ENCODE measurements at places on chromosomes 2 and 18. TPM values are rescaled to one million over a fixed set of nuclear protein-coding genes. Genes with fewer than 3 reads are reported as not detected.
A peak's percentile ranks its signal among the peaks of the same experiment; 100 is the strongest.

DNA sequence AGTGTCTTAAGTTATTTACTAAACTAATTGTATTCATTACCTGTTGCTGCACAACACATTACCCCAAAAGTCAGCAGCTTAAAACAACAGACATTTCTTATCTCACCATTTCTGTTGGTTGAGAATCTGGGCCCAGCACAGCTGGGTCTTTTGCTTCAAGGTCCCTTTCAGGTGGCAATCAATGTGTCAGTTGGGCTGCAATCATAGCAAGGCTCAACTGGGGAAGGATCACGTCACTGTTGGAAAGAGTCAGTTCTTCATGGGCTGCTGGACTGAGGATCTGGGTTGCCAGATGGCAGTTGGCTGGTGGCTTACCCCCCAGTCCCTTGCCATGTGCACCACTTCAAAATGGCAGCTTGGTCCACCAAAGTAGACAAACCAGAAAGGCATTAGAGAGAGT, 261.2 kb downstream of the SUCLG1 start:
- no peak for DNase-seq

DNA sequence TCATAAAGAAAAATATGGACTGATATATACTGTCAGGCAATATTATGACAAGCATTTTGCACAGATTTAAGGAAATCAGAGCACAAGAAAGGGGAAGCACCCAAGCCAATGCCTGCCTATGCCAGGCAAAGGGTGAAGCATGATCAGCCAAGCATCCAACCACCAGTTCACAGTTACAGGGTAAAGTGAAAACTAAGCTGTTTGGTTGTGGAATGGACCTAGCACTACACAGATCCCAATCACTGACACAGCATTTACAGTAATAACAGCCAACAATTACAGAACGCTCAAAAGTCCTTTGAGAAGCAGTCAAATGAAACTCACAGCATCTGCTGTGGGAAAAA, 90.3 kb downstream of the SP3 start:
- no peak for DNase-seq

GRCh38 chr2:65353046-65353445, 79.4 kb downstream of the SPRED2 start:
- DNase-seq: peak; percentile 23

DNA sequence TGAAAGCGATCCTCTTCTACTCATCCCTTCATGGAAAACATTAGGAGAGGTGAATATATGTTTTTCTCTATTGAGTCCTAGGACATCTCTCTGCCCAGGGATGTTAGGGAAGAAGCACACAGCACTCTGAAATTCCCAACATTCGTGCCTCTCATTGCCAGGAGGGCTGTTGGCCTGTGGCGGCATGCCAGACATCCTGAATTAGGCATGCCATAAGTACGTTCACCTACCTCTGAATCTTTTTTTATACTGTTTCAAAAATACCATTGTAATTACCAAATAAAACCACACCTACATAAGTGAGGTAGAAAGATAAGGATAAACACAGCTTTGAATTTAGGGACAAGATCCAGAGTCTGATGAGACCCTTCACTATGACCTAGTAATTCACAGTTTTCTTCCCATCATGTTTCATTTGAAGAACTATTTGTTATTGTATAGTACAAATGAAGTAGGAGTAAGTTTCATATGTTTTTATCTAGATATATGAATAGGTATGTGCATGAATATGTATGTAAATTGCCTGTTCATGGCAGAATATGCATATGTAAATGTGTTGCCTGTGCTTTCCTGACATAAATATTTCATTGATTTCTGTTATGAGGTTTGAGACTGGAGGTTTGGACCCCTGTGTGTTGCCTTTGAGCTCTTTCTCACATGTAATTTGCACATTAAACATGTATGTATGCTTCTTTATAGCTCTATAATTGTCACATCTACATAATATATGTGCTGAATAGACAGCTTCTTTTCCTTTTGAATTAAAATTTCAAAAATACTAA, 66.6 kb upstream of the STAM2 start:
- DNase-seq: no peak

The NCL gene
- total RNA-seq: 530 TPM

DNA sequence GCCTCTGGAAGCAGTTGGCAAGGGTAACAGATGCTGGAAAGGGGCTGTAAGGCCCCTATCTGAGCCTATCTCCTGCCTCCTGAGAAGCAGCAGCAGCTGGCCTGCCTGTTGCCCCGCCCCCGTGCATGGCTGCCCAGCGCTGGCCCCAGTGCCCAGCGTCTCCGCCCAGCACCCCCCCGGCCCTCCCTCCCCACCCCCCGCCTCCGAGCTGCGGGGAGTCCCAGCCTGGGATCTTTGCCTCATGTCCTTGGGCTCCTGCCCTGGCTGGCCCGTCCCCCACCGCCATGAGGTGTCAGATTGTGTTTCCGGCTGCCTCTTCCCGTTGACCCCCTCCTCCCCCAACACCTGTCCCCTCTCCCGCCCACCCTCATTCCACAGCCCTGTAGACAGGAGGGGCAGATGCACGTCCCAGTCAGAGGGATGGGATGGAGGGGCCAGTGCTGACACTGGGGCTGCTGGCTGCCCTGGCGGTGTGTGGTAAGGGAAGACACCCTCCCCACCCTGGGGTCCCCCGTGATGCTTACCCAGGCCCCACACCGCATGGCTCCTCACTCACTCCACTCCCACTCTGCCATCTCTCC, at the start of gene CHRND:
Gene CHRND (plus strand): TSS at position 370 of the 581 bp plus-strand sequence. CDS start 56 bp downstream, at position 426.
- DNase-seq: no peak

- DNase-seq: no peak
These were observed 5.8 kb upstream of the UCN start for GRCh38 chr2:27313882-27314645.

DNA sequence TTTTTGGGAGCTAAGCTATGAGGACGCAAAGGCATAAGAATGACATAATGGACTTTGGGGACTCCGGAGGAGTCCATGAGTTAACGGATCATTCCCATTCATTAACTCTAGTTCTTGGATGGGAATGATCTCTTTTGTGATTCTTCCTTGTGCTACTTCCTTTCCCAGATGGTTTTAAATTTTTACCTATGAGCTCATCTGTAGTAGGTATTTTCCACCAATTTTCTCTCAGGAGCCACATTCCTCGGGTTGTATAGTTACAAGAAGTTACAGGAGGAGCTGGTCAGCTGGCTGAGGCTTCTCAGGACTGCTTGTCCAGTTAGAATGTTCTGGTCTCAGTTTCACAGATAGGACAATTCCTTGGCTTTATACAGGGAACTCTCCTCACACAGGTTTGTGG, 42.9 kb upstream of the LPIN2 start:
- DNase-seq: no peak

DNA sequence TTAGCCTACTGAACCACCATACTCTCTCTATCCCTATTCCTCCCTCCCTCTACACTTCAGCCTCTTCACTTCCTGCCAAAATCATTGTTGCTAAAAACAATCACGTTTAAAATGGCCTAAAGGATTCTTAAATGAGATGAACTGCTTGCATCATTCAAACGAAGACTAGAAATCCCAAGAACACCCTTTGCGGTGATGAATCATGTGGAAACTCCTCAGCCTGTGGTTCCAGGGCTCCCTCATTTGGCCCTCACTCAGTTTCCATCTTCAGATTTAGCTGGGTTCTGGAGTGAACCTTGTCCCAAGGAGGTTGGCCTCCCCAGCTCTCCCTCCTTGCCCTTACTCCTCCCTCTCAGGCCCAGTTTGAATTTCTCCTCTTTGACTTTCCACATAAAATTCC, 125.6 kb upstream of the CDC42EP3 start:
- DNase-seq: no peak

- DNase-seq: no peak
These were observed 1403.3 kb upstream of the DDX18 start for GRCh38 chr2:116411211-116411610.

The ZSWIM2 gene
- not detected for total RNA-seq

The PLB1 gene
- not detected for total RNA-seq

GRCh38 chr2:165623783-165624469, 154.4 kb downstream of the CSRNP3 start:
- no peak for DNase-seq

GRCh38 chr18:10089881-10090280, 176.1 kb downstream of the VAPA start:
- no peak for DNase-seq

The AMER3 gene
- not detected for total RNA-seq

DNA sequence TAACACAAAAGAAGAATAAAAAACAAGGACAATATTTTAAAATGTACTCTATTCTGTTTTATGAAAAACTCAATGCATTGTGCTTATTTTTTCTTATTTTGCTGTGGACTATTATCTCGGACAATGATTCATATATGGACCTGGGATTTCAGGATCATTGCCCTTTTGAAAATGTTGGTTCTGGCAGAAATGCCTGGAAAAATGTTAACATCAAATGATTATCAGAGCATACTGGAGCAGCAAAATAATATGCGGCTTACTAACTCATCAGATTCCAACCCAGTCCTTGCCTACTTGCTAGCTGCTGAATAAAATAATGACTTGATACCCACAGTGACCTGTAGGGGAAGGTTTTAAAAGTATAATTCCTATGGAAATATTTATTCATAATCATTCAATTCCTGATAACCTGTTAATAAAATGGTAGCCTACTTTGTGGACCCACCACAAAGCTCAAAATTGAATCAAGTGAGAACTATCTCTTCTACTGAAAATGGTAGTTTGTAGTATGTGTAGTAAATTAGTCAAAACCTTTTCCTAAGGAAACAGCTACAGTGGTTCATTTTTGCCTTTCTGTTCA, 117.4 kb downstream of the NEB start:
- DNase-seq: no peak

The CHRNG gene
- not detected for total RNA-seq

The SPHKAP gene
- total RNA-seq: not detected

The TGFBRAP1 gene
- total RNA-seq: 19.6 TPM

DNA sequence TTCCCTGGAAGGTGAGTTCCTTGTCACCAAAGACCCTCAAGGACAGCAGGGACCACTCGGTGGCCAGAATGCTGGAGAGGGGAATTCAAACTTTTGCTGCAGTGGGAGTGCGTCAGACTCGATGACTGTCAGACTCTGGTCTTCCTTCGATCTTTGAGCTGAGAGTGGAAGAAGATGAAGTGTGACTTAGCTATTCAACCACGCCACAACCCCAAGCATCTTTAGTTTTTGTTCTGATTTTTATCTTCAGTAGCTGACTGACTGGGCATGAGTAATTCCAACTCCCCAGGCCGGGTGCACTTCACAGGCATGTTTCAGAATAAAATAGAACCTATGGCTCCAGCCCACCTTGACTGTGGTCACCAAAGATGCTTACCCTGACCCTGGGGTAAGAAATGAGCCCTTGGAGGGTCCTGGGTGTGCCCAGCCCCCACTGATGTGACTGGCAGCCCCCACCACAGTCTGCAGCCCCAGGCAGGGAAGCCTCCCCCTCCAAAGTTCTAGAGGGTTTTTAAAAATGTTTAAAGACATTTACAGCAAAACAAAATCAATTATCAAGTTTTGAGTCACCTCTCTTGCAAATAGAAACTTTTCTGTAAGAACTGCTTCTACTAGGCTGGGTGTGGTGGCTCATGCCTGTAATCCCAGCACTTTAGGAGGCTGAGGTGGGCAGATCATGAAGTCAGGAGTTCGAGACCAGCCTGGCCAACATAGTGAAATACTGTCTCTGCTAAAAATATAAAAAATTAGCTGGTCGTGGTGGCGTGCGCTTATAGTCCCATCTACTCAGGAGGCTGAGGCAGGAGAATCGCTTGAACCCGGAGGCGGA, 24.9 kb upstream of the YWHAQ start:
- peak; percentile 43 for DNase-seq

DNA sequence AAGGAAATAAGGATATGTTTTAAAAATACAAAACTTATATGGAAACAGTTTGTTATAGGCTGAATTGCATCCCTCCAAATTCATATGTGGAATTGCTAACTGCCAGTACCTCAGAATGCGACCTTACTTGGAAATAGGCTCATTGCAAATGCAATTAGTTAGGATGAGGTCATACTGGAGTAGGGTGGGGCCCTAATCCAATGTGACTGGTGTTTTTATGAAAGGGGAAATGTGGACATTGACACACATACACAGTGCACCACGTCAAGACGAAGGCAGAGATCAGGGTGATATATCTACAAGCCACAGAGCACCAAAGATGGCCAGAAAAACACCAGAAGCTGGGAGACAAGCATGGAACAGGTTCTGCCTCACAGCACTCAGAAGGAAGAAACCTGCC, 494.2 kb downstream of the TSN start:
- DNase-seq: no peak

The CD8B2 gene
- not detected for total RNA-seq

DNA sequence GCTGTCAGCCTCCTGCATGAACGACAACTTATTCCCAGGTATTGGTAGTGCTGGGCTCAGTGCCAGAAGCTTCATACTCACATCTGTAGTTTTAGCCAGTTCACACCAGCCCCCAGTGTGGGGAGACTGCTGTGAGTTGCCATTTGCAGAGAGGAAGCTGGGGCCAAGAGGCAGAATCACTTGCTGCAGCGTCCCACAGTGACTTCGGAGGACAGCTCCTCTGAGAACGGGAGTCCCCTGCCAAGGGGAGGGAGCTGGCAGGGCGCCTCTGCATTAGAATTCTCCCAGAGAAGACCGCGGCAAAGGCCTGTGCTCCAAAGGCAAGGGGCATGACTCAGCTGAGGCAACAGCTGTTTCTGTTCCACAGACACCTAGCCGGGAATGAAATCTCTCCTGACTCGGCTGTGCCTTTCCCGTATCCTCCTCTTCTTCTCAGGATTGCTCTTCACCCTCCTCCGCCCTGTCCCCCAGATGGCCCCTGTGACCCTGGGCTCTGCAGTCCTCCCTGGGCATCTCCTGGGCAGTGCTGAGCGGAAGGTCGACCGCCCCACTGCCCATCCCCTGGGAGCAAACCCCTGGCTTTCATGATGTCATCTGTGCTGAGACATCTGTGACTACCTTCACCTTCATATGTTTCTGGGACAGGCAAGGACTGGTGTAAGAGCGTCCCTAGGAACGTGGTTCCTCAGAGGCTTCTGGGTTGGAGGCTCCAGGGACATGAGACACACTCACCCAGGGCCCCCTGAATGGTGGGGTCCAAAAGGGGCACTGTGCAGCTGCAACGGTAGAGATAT, 18.0 kb downstream of the MAL start:
- DNase-seq: no peak

- no peak for DNase-seq
These were observed 234.7 kb downstream of the PRKCE start for GRCh38 chr2:45886171-45886663.

- no peak for DNase-seq
These were observed 1078.5 kb upstream of the ZEB2 start for GRCh38 chr2:145598434-145598833.

DNA sequence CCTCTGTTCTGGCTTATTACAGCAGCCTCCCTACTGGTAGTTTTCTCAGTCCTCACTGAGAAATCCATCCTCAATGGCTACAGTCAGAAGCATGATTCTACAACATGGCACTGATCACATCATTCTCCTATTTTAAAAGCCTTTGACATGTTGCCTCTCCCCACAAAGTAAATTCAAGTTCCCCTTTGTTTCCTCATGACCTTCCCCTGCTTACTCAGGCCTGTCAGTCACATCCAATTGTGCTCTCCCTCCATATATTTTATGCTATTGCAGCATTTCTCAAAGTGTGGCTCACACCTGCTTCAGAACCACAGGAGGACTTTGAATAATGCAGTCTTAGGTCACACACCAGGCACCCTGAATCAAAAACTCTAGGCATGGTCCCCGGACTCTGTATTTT, 124.6 kb downstream of the SPOPL start:
- DNase-seq: no peak

GRCh38 chr2:241410739-241411176, 54.7 kb downstream of the FARP2 start:
- DNase-seq: no peak

The STRADB gene
- 15.7 TPM for total RNA-seq

- no peak for DNase-seq
These were observed 18.3 kb downstream of the AAK1 start for GRCh38 chr2:69625078-69625795.
